ENCODE measurements at places on chromosomes 11 and 22.
A peak's percentile ranks its signal among the peaks of the same experiment; 100 is the strongest.

DNA sequence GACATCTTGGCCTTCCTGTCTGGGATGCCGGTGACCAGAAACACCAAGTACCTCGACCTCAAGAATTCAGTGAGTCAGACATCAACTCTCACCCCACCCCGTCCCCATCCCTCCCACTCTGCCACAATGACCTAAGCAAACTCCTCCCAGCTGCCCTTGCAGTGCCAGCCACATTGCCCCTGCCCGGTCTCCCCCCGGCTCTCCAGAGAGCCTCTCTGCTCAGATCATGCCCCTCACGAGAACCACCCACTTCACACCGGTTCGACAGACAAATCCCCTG is 23.6 kb upstream of the MYRF start:
- peak; percentile 19 for DNase-seq

GRCh38 chr22:29604076-29604360 is 585 bp downstream of the NF2 start:
- DNase-seq, result peak; percentile 54

DNA sequence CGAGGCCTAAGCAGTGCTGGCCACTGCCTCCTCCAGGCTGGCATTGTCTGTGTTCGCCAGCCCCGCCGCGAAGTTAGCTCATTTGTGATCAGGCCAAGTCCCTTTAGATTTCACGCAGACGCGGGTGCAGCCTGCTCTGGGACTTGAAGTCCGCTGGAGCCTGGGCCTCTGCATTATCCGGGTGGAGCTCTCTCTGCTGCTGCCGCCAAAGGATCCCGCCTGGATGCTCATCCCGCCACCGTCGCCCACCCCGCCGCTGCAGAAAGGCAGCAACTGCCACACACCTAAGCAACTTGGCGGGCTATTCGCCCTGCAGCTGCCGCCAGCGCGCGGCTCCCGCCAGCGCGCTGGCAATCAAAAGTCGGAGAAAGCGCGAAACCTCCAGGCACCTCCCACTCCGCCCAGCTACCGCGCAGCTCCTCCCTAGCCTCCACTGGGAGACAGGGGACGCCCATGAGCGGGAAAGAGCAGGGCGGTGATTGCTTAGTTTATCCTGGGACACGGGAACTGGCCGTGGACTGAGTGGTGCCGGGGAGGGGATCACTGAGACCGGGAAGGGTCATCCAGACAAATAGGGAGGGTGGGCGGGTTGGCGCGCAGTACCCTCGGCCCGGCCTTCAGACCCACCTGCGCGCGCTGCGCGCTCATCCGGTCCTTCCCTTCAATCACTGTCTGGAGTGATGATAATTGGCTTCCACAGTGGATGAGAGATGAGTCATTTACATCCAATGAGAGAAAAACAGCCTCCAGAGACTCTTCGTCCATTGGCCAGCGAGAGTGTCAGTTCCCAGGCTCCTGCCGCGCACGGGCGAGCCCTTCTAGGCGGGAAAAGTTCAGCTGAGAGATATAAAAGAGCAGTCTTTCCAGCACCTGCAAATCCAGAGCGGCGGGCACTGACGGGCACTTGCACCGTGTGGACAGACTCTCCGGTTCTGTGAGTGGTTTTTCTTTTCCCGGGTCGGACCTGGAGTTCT is at the start of gene FAM111B:
FAM111B (plus strand) TSS at position 875 of the 974 bp plus-strand sequence. CDS start 2,389 bp downstream, outside the sequence.
- DNase-seq, result peak; percentile 92

- DNase-seq, result no peak
Observed at GRCh38 chr11:11635443-11635842, 13.6 kb upstream of the GALNT18 start.

GRCh38 chr11:69253028-69253427 is 40.9 kb upstream of the MYEOV start:
- DNase-seq, result no peak

DNA sequence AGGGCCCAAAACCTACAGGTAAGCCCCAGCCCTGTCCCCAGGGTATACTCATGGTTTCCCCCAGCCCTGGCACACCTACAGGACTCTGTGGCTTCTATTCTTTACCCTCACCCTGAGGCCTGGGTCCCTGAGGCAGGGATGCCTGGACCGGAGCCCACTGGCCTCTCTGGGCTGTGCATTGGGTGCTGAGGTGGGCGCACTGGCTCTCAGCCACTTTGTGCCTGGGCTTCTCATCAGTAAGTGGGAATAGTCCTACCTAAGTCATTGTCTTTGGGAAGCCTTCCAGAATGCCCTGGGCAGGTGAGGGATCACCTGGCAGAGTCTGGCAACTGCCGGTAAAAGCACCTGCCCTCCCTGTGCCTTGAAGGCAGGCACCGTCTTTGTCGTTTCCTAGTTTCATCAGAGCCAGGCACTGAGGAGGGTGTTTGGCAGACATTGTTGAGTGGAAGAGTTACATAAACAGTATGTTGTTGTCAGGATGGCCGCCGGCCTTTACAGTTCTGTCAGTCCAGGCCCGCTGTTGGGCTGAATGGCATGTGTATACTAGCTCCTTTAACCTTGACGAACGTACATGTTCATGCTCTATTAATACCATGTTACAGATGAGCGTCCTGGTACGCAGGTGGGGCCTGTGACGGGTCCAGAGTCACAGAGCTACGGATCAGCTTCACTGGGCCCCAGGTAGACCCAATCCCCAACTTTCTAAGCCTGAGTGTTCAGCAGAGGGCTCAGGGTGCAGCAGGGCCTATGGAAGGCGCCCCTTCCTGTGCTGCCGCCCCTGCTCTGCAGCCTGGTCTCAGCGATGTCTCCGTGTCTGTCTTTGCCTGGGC is 23.0 kb downstream of the SHANK3 start:
- DNase-seq, result no peak

- no peak for DNase-seq
Observed at GRCh38 chr22:24403346-24403745, 24.1 kb upstream of the ADORA2A start.

DNA sequence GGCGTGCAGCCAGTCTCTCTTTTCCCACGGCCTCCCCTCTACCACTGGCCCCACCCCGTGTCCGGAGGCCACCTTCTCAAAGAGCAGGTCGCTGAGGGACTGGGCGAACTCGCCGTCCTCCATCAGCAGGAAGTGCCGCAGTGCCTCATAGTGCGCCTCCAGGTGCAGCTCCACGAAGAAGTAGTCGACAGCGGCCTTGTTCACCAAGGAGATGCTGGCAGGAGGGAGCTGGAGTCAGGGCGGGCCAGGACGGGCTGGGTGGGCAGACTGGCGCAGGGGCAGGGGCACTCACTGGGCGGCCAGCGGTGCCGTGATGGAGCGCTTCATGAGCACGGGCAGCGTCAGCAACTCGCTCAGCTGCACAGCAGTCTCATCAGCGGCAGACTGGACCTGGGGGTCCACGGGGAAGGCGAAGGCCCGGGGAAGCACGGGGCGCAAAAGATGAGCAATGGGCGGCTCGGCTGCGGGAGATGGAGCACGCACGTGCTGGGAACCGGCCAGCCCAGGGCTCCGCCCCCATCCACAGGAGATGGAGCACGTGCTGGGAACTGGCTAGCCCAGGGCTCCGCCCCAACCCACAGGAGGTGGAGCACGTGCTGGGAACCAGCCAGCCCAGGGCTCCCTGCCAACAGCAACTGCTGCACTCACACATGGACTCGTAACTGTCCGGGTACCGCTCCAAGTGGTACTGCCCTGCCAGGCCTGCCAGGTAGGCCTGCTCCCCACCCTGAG is 18.4 kb downstream of the SELENOO start:
- no peak for DNase-seq

- no peak for DNase-seq
Observed at GRCh38 chr22:29887358-29887757, 4.4 kb downstream of the MTMR3 start.

DNA sequence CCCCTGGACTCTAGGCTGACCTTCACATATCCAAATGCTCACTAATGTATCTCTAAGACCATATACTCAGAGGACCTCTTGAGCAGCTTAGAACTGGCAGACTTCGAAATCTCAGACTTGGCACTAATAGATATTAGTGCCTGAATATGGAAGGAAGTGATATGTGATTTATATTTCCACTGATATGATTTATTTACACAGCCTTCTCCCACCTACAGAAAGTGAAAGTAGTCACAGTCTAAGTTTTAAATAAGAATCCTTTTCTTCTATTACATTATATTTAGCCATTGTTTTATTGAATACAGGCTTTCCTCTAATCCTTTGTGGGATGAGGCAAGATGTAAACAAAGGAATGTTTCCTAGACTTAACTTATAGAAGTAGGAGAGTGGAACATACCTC is 6.7 kb upstream of the NAV2 start:
- no peak for DNase-seq

DNA sequence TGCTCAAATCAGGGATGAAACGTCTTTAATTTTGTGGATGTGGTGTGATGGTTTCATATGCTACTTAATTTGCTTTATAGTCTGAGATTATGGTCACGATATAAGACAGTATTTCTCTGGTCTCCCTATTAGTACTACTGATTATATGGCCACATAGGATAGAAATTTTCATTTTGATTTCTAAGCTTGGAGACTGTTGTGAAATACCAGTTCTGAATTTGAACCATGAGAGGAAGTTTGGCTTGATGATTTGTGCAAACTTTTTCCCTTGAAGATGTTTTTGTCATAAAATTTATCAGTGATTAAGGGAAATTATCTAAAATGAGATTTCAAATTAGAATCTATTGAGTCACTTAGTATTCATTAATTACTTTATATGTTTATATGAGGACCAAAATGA is 2.7 kb downstream of the RNF169 start:
- no peak for DNase-seq

- DNase-seq, result peak; percentile 76
Observed at GRCh38 chr22:38317122-38317994, at the start of gene CSNK1E. Gene CSNK1E, minus strand, starts transcription at chr22:38317433. Its CDS starts 3,276 bp downstream, at chr22:38314157.

DNA sequence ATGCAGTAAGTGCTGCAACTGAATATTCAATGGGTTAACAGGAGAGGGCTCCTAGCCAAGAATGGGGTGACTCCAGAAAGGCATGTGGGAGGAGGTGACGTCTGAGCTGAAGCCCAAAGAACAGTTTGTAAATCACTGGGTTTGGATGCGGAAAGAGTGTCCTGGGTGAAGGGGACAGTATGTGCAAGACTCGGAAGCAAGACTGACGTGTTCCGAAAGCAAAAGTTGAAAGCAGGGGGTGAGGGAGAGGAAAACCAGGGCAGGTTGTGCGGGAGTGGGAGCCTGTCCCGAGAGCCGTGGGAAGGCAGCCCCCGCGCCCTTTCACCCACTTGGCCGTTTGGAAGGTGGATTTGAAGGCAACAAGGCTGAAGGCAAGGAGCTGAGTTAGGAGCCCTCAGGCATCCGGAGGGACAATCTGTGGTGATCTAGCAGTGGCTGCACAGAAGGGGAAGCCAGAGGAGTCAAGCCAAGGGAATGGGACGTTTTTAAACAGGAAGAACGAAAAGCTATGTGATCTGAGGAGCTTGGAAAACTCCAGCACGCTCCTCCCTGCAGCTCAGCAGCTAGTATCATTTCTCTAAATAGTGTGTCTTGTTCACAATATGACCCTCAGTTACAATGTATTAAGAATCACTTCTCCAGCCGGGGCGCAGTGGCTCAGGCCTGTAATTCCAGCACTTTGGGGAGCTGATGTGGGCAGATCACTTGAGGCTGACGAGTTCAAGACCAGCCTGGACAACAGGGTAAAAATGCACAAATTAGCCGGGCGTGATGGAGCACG is 7.7 kb downstream of the SLC25A18 start:
- DNase-seq, result no peak

GRCh38 chr11:838441-839279 is 3.7 kb downstream of the POLR2L start:
- no peak for DNase-seq

GRCh38 chr11:42234451-42234951 is 775.0 kb upstream of the LRRC4C start:
- DNase-seq, result no peak

DNA sequence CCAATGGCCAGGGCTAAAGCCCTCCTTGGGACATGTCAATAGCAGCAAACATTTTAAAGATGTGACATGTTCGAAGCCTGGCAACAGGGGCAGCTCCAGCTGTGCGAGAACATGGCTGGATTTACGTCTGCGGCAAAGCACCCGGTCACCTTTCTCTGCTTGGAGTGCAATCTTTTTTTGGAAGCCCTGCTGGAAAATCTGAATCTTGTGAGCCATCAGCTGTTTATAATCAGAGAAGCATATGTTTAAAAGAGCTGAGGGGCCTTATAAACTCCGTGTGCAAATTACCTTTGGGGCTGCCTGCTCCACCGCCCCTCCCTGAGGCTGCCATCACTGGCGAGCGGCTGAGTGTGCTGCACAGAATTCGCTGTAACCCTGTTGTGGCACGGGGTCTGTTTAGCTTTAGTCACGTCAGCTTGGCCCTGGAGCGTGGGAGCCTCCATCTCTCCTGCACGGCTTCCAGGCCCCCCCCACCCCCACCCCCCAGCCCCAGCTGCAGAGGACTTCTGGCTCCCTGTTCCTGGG is 9.0 kb upstream of the KCNQ1OT1 start:
- no peak for DNase-seq

GRCh38 chr11:119179983-119180382 is 5.3 kb upstream of the NHERF4 start:
- no peak for DNase-seq

DNA sequence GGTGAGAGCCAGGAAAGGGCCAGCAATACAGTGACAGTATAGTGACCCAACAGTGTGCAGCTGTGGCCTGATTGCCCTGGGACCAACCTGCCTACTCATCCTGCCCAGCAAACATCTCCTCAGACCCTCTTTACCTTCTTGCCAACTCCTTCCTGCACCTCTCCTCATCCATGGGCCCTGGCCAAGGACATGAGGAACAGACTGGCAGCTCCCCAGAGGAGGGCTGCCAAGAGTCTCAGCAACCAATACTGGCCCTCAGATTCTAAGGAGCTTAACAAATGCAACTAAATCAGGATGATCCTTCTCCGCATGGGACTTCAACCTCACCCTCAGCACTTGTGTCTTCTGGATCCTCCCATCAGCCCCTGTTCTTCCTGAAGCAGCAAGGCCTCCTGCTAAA is 77.0 kb downstream of the RPL27A start:
- no peak for DNase-seq

DNA sequence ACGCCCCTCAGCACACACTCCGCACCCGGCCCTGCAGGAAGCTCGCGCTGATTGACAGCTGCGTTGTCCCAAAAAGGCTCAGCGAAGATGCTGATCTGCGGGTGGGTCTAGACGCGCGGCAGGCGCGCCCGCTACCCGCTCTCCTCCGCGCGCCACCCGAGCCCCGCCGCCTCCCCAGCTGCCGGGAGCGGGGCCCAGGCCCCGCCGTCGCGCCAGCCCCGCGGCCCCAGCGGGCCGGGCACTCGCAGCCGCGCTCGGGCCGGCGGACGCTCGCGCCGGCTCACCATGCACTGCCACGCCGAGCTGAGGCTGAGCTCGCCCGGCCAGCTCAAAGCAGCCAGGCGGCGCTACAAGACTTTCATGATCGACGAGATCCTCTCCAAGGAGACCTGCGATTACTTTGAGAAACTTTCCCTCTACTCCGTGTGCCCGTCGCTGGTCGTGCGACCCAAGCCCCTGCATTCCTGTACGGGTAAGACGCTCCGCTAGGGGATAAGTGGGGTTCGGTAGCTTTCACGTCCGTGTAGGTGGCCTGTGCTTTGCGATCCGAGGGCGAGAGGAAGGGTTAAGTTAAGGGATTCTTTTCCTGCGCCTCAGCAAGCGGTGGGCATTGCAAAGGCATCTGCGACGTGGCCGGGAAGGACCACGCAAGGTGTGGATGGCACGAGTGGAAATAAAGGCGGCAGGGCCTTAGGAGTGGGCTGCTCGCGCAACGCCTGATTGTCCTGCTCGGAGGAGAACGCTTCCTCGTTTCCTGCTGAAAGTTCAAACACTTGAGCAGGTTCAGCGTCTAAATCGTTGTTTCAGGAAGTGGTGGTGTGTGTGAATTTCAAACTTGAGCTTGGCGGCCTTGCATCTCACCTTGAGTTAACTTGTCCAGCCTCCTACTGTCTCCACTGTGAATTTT is at the start of gene BARX2:
BARX2 (plus strand) TSS at position 98 of the 907 bp plus-strand sequence; CDS start at position 286, 188 bp downstream.
- DNase-seq, result peak; percentile 60

GRCh38 chr11:65806979-65807378 is 20.1 kb downstream of the OVOL1 start:
- no peak for DNase-seq

GRCh38 chr11:73989156-73989555 is 6.5 kb upstream of the UCP2 start:
- no peak for DNase-seq
